Activated CD4-positive, alpha-beta T cell treated with anti-CD3 and anti-CD28 coated beads for 36 hours (primary cell): ENCODE measurements at places on chromosomes 2 and 18. TPM values are rescaled to one million over a fixed set of nuclear protein-coding genes. Genes with fewer than 3 reads are reported as not detected.

DNA sequence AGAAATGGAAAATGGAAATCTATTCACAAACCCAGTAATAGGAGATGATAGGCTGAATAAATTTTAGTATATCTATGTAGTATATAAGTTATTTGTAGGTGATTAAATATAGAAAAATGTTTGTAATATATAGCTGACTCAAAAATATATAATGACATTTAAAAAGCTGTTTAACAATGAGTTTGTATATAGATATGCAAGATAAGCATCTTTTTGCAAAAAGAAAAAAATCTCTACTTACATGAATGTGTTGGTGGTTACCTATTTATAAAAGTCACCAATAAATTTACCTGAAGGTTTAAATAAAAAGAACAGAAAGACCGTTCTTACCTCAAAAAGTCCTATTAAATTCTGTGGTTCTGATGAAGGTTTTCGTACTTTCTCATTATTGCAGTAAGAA, 71.3 kb downstream of the LRPPRC start:
- DNase-seq: no peak

GRCh38 chr2:101150306-101151145, 656 bp downstream of the TBC1D8 start:
- DNase-seq: peak; percentile 38

- DNase-seq: no peak
Measured at GRCh38 chr2:98296440-98296839, 49.8 kb upstream of the CNGA3 start.

DNA sequence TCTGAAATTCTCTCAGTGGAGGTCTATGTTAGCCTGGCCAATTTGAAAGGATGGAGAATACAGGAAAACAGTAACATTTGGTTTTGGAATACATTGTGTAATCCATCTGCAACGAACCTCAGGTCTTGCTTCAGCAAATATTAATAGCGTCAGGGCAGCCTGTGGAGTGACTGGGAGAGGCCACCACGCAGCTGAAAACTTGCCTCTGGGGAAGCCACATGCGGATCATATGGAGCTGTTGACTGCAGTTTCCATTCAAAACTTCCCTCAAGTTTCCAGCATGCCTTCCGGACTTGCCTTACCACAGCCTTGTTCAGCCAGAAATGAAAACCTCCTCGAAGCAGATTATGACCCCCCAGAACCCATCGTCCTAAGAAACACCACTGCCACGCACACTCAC, 25.7 kb downstream of the BCL11A start:
- no peak for DNase-seq

DNA sequence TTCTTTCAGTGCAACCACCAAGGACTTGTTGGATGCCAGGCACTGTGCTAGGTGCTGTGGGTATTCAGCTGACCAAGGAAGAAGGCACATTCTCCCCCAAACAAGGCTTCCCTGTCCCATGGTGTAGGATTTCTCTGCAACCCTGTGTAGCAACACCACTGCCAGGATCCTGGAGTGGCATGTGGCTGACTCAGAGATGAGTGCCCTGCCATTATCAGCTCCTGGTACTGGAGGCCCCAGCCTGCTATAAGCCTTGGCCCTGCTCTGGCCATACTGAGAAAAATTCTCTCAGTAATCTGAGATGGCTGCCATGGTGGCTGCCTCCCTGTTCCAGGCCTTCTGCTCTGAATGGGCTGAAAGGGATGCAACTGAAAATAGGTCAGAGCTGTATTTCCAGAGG, 4.3 kb downstream of the SMYD5 start:
- DNase-seq: no peak

GRCh38 chr2:36356298-36356989, 866 bp downstream of the CRIM1 start:
- peak; percentile 66 for DNase-seq

The ARHGAP25 gene
- total RNA-seq: 57.9 TPM

The METAP1D gene
- 5.3 TPM for total RNA-seq

The IL1RL1 gene
- 0.26 TPM for total RNA-seq

The EPHA4 gene
- 7.2 TPM for total RNA-seq

The EMILIN2 gene
- total RNA-seq: 12.0 TPM

The LIMS3 gene
- total RNA-seq: 0.11 TPM
